CD4-positive, alpha-beta memory T cell (primary cell): ENCODE measurements at places on chromosomes 3 and 15. TPM values are rescaled to one million over a fixed set of nuclear protein-coding genes. Genes with fewer than 3 reads are reported as not detected.

- no peak overlapping the region for H3K4me3 ChIP-seq
- no peak for DNase-seq
- no peaks in the 10 kb centered on the region for H3K4me1 ChIP-seq
- H3K36me3 ChIP-seq = no peaks in the 10 kb centered on the region
Observed at GRCh38 chr15:62107571-62108121, 40.9 kb downstream of the C2CD4A start.

DNA sequence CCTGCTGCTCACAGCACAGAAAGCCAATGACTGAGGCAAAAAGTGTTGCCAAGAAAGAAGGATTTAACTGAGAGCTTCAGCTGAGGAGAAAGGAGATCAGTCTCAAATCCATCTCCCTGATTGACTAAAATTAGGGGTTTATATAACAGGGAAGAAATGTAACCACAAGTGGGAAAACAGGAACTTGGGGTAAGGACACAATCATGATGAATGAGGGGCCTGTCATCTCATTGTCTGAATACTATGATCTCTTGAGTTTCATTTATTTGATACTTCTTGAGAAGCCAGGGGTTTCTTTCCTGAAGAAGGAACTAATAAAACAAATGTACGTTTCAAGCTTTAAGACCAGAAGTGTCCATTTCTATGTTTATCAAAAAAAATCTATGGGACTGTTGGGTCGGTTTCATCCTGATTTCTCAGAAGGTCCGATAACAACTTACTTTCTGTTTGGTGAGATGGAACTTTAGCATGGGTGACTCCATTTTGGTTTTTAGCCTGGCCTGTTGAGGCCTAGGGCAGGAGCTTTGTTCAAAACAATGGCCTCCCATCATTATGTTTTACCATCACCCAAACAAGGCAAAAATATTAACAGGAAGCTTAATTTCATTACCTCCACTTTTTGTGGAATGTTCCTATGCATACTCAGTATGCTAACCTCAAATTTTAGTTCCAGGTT lies 76.6 kb upstream of the PIAS1 start:
- no peaks in the 10 kb centered on the region for H3K27me3 ChIP-seq
- no peak for DNase-seq
- H3K36me3 ChIP-seq = no peaks in the 10 kb centered on the region
- H3K4me1 ChIP-seq = no peaks in the 10 kb centered on the region

DNA sequence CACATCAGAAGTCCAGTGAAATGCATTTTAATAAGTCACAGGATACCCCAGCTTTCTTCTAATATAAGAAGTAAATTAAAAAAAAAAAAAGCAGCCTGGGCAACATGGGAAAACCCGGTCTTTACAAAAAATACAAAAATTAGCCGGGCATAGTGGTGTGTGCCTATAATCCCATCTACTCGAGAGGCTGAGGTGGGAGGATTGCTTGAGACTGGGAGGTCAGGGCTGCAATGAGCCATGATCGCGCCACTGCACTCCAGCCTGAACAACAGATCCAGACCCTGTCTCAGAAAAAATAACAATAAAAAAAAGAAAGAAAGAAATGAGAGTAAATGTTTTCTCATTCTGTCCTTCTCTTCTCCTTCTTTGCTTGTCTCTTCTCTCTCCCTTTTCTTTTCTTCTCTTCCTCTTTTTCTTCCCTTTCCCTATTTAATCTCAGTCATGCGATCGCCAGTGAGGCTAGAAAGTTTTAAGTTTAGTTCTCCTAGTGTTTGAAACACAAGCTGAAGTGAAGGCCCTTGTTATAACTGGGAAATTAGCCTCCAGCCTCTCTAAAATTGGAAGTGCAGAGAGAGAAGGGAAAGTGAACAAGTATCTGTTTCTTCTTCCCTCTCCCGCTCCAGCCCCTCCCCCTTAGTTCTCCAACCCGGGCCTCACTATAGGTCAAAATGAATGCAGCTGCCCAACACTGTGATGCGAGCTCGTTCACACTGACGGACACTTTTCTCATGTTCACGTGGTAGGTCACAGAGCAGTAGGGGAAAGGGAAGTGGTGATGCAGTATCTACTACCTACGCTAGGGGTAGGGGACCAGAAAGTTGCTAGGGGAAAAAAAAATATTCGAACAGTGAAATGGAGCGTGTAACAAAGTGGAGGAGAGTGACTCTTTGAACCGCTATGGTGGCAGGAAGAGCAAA lies 23.5 kb upstream of the TSC22D2 start:
- no peaks in the 10 kb centered on the region for H3K27me3 ChIP-seq
- H3K4me3 ChIP-seq = peak overlapping the region; percentile 30
- no peak overlapping the region for H3K27ac ChIP-seq
- peak; percentile 50 for DNase-seq
- H3K36me3 ChIP-seq = no peaks in the 10 kb centered on the region

DNA sequence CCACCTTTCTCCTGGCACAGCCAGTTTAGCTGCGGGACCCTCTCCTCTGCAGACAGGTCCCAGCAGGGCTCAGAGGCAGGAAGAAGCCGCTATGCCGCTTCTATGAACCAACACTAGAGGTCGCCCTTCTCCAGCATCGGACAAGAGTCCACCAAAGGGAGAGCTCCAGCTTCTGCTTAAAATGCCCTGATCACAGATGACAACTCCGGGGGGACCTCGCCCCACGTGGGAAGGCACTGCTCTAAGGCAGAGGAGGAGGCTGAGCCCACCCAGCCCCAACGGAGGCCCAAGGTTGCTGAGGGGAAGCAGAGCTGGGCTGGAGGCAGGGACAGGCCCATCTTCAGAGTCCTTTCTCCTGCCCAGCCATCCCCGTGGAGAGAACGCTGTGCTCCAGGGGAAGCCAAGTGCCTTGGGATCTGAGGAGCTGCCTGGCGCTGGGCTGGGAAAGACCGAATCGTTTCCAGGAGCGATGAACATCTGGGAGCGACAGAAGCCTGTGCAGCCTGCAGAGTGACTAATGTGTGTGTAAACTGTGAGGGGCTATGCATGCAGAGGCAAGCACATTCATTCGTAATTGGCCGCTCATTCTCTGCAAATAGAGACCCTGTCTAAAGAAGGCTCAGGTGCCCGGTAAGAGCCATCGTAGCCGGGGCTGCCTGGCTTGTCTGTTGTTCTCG lies 43.5 kb upstream of the BDH1 start:
- no peaks in the 10 kb centered on the region for H3K27me3 ChIP-seq
- no peaks in the 10 kb centered on the region for H3K36me3 ChIP-seq
- no peaks in the 10 kb centered on the region for H3K4me1 ChIP-seq
- no peak overlapping the region for H3K4me3 ChIP-seq
- no peak overlapping the region for H3K27ac ChIP-seq

GRCh38 chr3:123155471-123156011 lies 46.2 kb upstream of the SEC22A start:
- no peak overlapping the region for H3K27ac ChIP-seq
- no peak overlapping the region for H3K4me3 ChIP-seq
- no peaks in the 10 kb centered on the region for H3K36me3 ChIP-seq

- H3K36me3 ChIP-seq = no peaks in the 10 kb centered on the region
- no peak for DNase-seq
- no peak overlapping the region for H3K27ac ChIP-seq
- no peaks in the 10 kb centered on the region for H3K27me3 ChIP-seq
- no peaks in the 10 kb centered on the region for H3K4me1 ChIP-seq
- no peak overlapping the region for H3K4me3 ChIP-seq
Observed at GRCh38 chr3:138549179-138549977, 44.7 kb downstream of the CEP70 start.

GRCh38 chr3:98519351-98519750 lies 3.4 kb downstream of the CLDND1 start:
- H3K27me3 ChIP-seq = no peaks in the 10 kb centered on the region
- peaks cover 50% of the 10 kb centered on the region for H3K36me3 ChIP-seq
- H3K27ac ChIP-seq = no peak overlapping the region
- peak overlapping the region; percentile 12 for H3K4me3 ChIP-seq
- DNase-seq = no peak

GRCh38 chr3:172749230-172749965 lies 1.1 kb upstream of the ECT2 start:
- H3K4me1 ChIP-seq = peaks cover 19% of the 10 kb centered on the region
- H3K27ac ChIP-seq = no peak overlapping the region
- H3K36me3 ChIP-seq = no peaks in the 10 kb centered on the region

- H3K27ac ChIP-seq = no peak overlapping the region
- DNase-seq = no peak
- H3K27me3 ChIP-seq = no peaks in the 10 kb centered on the region
- no peaks in the 10 kb centered on the region for H3K4me1 ChIP-seq
Observed at GRCh38 chr3:53604232-53604631, 109.8 kb downstream of the CACNA1D start.

DNA sequence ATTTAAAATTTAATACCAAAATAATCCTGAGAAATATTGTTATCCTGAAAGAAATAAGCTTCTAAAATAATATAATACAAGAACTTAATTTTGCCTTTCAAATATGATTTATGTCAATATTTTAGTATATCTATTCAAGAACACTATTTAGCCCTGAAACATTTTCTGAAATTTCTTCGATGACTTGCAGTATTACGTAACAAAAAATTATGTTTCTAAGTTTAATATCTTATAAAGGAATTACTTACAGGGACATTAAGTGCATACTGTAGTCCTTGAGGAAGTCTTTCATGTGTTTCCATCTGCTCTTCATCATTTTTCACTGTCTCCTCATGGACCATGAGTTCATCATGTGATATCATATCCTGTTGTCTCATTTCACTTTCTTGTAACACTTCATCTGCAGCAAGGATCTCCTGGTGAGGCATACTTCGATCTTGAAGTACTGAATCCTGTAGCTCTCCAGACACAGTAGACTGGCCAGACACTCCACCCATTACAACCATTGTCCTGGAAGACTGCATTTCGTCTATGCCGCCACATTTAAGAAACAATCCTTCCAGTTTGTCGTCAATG lies 62.0 kb downstream of the ZNF148 start:
- peaks cover 33% of the 10 kb centered on the region for H3K4me1 ChIP-seq
- H3K36me3 ChIP-seq = peaks cover 3% of the 10 kb centered on the region
- DNase-seq = no peak
- H3K27ac ChIP-seq = no peak overlapping the region

DNA sequence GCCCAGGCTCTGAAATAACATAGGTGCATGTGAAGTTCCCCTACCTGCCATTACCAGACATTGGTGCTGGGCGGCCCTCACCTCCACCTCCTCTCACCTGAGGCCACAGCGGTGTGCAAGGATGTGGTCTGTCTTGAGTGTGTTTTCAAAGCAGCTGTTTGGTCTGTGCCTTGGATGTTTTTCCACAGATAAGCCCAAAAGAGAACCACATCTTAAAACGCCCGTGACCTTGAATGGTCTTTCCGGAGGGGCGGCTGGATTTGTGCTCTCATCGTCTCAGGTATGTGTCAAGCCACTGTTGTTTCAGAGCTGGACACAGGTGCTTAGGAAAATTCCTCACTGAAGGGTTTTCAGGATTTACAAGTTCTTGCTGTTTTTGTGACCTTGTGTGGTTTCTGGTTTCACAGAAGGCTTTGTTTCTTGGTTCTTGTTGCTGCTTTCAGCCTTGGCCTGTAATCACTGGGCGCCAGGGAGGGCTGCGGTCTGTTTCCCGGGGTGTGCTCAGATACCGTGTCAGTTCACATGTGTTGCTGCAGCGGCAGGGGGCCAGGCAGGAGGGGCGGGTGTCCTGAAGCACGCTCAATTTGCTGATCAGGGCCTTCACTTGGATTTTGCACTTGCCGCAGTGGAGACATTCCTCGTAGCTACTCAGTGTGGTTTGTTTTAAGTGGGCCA lies 128.4 kb downstream of the IGF1R start:
- H3K27ac ChIP-seq = no peak overlapping the region
- no peaks in the 10 kb centered on the region for H3K36me3 ChIP-seq
- no peaks in the 10 kb centered on the region for H3K27me3 ChIP-seq
- H3K4me3 ChIP-seq = no peak overlapping the region
- DNase-seq = no peak
- peaks cover 14% of the 10 kb centered on the region for H3K4me1 ChIP-seq

Gene ANKRD34C
- polyA plus RNA-seq = not detected

DNA sequence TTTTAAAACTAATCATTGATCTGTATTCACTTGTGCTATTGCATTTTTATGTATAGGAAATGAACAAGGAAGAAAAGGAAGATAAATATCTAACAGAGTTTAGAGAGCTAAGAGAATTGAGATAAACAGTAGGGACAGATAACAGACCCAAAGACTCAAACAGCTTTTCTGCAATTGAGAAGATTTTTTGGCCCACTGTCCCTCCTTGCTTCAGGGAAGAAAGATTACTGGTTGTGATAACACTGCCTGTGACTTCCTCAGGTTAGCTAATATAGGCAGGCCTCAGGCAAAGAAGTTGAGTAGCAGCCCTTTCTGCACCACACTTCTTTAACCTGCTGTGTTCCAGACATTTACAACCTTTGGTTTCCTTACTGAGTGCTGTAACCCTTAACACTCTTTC lies 2.7 kb upstream of the COX17 start:
- no peak overlapping the region for H3K4me3 ChIP-seq
- no peak overlapping the region for H3K27ac ChIP-seq
- no peak for DNase-seq
- H3K4me1 ChIP-seq = peaks cover 24% of the 10 kb centered on the region
- no peaks in the 10 kb centered on the region for H3K27me3 ChIP-seq

GRCh38 chr3:182620723-182621434 lies 172.4 kb upstream of the ATP11B start:
- no peaks in the 10 kb centered on the region for H3K4me1 ChIP-seq
- DNase-seq = no peak
- no peaks in the 10 kb centered on the region for H3K36me3 ChIP-seq
- H3K4me3 ChIP-seq = no peak overlapping the region

- no peak overlapping the region for H3K4me3 ChIP-seq
- no peaks in the 10 kb centered on the region for H3K4me1 ChIP-seq
- H3K36me3 ChIP-seq = no peaks in the 10 kb centered on the region
- H3K27me3 ChIP-seq = no peaks in the 10 kb centered on the region
- no peak overlapping the region for H3K27ac ChIP-seq
Observed at GRCh38 chr3:180825964-180826363, 86.5 kb upstream of the FXR1 start.

DNA sequence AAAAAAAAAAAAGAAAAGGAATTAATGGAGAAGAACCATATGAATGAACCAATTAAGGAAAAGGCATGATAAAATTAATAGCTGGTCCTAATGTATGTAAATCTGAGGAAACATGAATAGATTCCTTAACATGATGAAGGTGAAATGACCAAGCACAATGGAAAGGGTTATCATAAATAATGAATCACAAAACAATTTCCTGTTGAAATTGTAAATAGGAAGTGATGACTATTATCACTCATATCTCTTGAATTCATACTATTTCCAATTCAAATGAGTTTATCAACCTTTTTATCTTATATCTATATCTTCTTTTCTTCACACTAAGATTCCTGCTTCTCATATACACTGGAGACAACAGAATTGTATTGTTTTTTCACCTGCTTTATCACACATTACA lies 32.0 kb downstream of the AADACL2 start:
- no peak for DNase-seq
- H3K4me1 ChIP-seq = no peaks in the 10 kb centered on the region
- no peaks in the 10 kb centered on the region for H3K27me3 ChIP-seq
- no peak overlapping the region for H3K27ac ChIP-seq
- no peak overlapping the region for H3K4me3 ChIP-seq

Gene SLC49A4
- polyA plus RNA-seq = 2.3 TPM
